ENCODE measurements at places on chromosomes 4 and X. TPM values are rescaled to one million over a fixed set of nuclear protein-coding genes. Genes with fewer than 3 reads are reported as not detected.
A peak's percentile ranks its signal among the peaks of the same experiment; 100 is the strongest.

DNA sequence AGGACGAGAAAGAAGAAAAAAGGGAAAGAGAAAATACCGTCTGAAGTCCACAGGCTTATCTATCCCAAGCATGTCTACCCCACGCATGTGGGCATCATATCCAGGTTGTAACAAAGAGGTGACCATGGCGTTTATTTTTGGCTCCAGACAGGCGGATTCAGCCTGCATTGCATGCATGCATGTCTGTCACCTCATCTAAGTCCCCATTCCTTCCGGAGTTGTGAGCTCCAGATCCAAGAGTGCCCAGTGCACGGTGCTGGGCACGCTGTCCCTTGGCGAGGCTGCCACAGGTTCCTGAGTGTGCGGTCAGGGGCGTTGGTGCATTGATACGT is 905 bp upstream of the GALNTL6 start:
- peak overlapping the region; percentile 15 for H3K4me3 ChIP-seq
- no peak for DNase-seq
- H3K27ac ChIP-seq: no peak overlapping the region
- H3K4me1 ChIP-seq: no peaks in the 10 kb centered on the region

DNA sequence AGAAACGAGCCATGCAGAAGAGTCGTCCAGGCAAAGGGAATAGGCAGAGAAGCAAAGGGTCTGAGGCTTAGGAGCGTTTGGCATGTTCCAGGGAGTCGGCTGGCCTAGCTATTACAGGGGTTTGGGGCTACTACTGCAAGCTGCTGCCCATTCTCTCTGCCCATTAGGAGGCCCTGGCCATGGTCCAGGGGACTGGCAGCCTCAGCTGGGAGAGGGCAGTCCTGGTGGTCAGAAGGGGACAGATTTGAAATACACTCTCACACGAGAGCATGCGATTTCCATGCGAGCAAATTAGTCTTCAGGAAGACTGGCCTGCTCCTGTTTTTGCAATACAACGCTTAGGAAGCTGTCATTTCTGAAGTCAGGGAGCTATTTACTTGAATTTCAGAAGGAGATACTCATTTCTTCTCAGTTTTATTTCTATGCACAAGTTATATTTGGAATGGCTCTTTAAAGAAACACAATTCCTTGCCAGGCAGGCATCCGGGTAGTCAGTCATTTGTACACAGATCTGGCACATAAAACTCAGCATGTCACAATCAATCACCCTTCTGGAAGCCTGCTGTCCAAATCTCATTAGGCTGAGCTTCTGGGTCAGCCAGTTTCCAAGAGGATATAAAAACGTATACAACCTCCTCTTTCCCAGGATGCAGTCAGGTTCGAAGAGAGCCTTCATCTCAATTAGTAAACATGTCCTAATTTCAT is 27.0 kb downstream of the PROM1 start:
- no peaks in the 10 kb centered on the region for H3K36me3 ChIP-seq
- H3K4me3 ChIP-seq: no peak overlapping the region
- H3K4me1 ChIP-seq: no peaks in the 10 kb centered on the region
- peaks cover 50% of the 10 kb centered on the region for H3K27me3 ChIP-seq
- DNase-seq: no peak

GRCh38 chr4:148852092-148852699 is 410.0 kb upstream of the NR3C2 start:
- H3K27me3 ChIP-seq: no peaks in the 10 kb centered on the region
- no peaks in the 10 kb centered on the region for H3K36me3 ChIP-seq
- no peak for DNase-seq
- H3K4me3 ChIP-seq: no peak overlapping the region
- no peaks in the 10 kb centered on the region for H3K4me1 ChIP-seq

GRCh38 chr4:82823062-82823461 is 24.5 kb upstream of the SCD5 start:
- H3K4me1 ChIP-seq: peaks cover 8% of the 10 kb centered on the region
- H3K36me3 ChIP-seq: peaks cover 27% of the 10 kb centered on the region
- no peak overlapping the region for H3K27ac ChIP-seq
- H3K27me3 ChIP-seq: no peaks in the 10 kb centered on the region
- H3K4me3 ChIP-seq: no peak overlapping the region

DNA sequence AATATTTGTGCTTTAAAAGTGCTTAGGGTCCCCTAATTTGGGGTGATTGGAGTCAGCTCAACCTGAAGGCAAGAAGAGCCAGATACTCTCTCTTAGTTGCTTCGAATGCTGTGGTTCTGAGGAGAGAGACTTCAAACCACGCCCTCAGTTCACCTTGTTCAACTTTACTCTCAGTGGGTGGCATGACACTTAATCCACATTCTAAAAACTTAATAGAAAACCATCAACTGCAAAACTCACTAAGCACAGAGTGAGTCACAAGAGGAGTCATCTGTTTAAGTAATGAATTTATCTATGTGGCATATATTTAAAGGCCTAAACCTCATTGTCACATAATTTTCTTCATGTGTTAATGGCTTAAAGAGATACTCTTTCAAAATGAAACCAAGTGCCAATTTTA is 99.5 kb upstream of the SLC4A4 start:
- H3K4me1 ChIP-seq: no peaks in the 10 kb centered on the region
- H3K27ac ChIP-seq: no peak overlapping the region
- H3K4me3 ChIP-seq: no peak overlapping the region

ARHGEF9 gene
- 38.6 TPM for total RNA-seq

Data from activated T-cell treated with anti-CD3 and anti-CD28 coated beads, Interleukin-2, amount 50 U/mL, for 72 hours (primary cell).